Stimulated activated CD8-positive, alpha-beta memory T cell treated with anti-CD3 and anti-CD28 coated beads, Interleukin-15, amount 100 ng/mL, for 24 hours (primary cell): ENCODE measurements at places on chromosomes 2 and 18.

DNA sequence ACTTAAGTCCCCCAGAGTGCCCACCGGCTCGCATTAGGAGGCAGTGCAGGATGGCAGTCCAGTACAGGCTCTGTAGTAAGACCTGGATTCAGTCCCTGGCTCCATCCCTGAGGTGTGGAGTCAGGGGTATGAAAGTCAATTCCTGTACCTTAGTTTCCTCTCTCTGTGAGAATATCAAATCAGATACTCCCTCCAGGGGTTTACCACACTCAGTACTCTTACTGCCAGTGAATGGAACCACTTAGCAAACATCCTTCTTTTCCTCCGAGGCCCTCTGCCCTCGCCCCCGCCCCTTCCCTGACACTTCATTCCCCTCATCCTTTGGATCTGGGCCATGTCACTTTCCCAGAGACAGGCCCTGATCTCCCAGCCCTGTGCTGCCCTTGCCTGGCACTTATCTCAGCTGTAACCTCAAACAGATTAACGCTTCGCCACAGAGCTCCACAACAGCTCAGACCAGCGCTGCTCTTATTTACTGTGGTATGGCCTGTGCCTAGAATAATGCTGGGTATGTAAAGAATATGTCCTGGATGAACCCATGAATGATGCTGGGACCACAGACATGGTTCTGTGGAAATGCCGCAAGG is 159.0 kb upstream of the TMEM200C start:
- no peak for DNase-seq

DNA sequence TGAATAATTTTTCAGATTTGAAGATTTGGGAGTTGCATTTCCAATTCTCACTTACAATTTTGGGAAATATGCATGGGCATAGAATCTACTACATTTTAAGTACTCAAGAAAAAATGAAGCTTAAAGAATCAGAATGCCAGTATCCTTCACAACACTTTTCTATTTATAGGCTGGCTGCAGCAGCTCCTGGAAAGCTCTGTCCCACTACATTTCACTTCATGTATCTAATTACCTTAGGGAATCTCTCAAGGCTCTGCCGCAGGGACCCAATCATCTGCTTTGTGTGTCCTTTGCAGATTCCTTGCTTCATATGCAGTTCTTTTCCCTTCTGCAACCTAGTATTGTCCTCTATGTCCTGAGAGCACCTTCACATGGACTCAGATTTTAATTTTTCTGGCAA is 102.9 kb downstream of the NUP35 start:
- DNase-seq: no peak

GRCh38 chr2:120669971-120670370 is 65.7 kb upstream of the GLI2 start:
- DNase-seq: no peak

GRCh38 chr2:136045344-136045743 is 59.9 kb upstream of the DARS1 start:
- no peak for DNase-seq

GRCh38 chr2:197148401-197148800 is 162.2 kb downstream of the ANKRD44 start:
- DNase-seq: no peak

DNA sequence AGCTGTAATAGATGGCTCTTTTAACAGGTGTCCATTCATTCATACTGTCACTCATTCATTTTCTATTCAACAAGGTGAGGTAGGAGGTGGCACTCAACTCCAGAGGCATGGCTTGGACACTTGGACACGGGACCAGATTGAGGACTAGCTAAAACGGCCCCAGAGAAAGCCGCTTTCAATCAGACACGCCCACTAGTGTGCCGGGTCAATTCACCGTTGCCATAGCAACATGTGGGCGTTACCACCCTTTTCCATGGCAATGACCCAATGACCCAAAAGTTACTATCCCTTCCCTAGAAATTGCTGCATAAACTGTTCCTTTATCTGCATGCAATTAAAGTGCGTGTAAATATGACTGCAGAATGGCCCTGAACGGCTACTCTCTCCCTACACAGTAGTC is 49.2 kb upstream of the LGALSL start:
- DNase-seq: no peak

DNA sequence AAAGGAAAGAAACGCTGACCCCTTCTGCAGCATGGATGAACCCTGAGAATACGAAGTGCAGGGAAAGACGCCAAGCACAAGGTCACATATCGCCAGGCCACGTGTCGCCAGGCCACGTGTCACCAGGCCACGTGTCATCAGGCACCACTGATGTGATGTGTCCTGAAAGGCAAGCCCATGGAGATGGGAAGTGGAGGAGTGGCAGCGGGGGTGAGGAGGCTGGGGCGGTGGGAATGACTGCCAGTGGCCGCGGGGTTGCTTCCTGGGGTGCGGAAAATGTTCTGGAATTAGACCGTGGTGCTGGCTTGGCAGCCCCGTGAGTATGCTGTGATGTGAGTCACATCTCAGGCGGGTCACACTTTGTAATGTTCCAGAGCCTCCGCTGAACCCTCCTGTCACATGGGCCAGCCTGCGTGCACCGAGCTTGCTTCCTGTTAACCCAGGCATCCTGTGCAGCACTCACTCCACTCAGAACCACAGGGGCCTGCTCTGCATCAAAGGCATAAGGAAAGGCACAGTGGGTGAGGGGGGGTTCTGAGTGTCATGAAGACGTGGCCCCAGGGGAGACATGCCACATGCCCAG is 39.0 kb downstream of the SLC66A2 start:
- DNase-seq: no peak

DNA sequence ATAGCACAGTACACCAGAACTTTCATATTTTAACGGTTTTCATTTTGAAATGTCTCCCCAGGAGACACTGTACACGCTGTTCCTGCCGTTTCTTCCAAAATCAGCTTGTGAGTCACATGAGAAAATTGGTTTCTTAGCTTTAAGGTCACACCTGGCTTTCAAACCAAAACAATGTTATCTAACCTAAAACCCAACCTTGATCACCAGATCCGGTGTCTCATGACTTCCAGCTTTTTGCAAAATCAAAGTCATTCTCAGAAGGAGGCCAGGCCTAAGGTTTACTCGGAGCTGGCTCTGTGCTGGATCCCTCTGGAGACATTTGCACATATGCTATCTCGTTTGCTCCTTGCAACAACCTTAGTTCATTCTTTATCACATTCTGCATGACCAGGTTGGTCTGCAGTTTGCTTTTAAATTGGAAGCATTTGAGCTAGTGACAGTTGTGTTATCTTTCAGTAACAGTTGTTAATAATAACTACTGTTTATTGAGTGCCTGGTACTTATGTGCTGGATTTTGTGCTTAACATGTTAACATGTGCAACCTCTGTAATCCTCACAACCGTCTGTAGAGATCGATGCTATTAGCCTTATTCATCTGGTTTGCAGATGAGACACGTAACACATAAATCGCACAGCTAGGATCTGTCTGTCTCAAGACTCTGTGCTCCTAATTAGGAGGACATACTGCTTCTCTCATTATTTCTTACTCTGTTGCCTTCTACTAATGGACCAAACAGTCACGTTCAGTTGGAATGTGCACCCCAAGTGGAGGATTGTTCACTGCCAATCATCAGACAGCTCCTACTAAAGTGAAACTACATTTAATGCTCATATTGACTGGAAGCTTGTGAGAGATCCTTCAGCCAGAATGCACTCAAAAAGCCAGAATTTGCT is 105.5 kb downstream of the RNF144A start:
- DNase-seq: no peak

DNA sequence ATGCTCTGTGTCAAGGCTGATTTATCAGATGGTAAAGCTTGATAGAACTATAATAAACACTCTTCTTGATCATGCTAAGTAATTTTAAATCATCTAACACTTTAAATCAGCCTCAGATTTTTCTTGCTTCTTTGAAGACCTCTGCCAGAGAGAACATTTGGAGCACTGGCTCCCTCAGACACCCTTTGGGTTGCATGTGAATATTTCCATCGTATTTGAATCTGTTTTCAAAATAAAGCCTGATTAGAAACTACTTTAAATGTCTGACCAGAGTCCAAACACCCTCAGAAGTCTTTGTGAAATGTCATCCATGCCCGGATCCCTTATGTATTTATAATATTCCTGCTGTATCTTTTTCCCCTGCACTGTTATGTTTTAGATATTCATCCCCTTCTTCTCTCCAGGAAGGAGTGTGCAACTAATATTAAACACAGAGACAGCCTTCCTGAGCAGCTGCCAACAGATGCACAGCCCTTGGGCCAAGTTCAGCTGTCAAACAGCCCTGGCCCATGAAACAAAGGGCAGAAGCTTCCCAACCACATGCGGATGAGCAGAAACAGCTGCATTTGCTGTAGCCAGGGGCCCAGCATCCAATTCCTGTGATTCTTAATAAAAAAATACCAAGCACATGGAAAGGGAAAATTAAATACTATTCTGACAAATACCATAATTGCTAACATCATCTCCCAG is 46.5 kb downstream of the DPP10 start:
- DNase-seq: no peak

GRCh38 chr2:139439100-139439499 is 658.9 kb upstream of the NXPH2 start:
- no peak for DNase-seq

GRCh38 chr2:159758686-159759085 is 39.3 kb downstream of the CD302 start:
- DNase-seq: no peak

GRCh38 chr18:60508108-60508507 is 135.5 kb upstream of the MC4R start:
- no peak for DNase-seq

DNA sequence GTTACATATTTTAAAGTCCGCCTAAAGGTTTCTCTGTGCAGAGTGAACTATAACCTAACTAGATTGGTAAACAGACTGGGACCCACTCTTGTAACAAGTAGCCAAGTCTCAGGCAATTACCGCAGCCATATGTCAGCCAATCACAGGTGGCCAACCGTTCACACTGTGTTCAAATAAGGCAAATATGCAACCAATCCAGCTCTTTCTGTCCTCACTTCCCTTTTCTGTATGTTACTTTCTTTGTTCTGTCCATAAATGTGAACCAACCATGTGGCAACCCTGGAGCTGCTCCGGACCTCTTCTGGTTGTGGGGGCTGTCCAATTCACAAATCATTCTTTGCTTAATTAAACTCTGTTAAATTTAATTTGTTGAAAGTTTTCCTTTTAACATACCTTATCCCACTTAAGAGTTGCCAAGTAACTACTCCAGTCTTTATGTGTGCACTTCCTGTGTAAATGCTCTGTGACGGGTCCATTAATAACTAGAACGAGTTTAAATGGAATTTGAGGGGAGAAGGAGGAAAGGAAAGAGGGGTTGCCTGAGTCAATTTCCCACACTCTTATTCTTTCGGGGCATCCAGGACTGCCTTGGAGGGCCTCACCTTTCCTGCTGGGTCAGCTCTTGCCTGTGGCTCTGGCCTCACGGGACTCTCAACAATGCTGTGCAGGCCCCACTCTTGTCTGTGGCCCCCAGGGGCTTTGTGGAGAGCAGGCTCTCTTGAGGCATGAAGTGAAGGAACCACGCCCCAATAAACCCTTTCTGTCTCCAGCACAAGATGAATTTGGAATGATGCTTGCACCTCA is 6.6 kb upstream of the RPL37A start:
- no peak for DNase-seq

- DNase-seq: no peak
These were observed 111.9 kb downstream of the KCTD1 start for GRCh38 chr18:26436176-26437051.
